Neuronal stem cell (in vitro differentiated cells): ENCODE measurements at places on chromosomes 7 and 10.

- no peak for DNase-seq
Measured at GRCh38 chr10:122056431-122057094, 67.6 kb downstream of the TACC2 start.

GRCh38 chr10:22247636-22248035 lies 29.8 kb upstream of the EBLN1 start:
- no peak for DNase-seq

- no peak for DNase-seq
Measured at GRCh38 chr10:97874332-97874731, 24.7 kb downstream of the GOLGA7B start.

DNA sequence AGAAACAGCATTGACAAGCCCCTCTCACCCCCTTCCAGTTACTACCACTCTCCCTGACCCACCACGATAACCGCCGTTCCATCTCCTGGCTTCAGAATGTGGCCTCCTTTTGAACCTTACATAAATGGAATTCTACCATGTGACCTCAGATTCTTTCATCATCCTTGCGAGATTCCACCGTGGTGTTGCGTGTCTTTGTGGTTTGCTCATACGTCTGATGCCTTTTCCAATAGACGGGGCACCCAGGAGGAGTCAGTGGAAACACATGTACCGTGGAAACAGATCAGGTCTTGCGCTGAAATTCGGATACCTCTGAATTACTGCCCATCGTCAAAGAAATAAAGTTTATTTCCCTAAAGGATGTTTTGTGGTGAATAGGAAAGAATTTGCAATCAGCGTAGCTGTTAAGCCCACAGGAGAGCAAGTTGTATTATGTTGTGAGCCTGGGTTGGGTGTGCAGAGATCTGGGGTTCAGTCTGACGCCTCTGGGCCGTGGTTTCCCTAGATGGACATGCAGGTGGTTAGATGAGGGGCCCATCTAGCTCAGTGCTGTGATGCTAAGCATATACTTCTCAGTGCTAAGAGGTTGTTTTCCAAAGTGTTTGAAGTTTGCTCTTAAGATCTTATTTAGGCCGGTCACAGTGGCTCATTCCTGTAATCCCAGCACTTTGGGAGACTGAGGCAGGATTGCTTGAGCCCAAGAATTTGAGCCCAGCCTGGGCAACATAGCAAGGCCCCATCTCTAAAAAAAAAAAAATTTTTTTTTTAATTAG lies 29.1 kb downstream of the GTF2IRD1 start:
- no peak for DNase-seq

- no peak for DNase-seq
Measured at GRCh38 chr10:110493832-110494426, 3.8 kb upstream of the DUSP5 start.

DNA sequence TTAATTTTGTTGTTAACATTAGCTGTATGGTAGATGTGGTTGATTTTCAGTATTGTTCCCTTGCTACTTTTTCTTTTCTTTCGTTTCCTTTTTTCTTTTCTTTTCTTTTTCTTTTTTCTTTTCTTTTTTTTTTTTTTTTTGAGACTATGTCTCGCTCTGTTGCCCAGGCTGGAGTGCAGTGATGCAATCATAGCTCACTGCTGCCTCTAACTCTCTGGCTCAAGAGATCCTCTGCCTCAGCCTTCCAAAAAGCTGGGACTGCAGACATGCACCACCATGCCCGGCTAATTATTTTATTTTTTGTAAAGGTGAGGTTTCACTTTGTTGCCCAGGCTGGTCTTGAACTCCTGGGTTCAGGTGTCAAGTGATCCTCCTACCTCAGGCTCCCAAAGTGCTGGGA lies 14.4 kb downstream of the SLC26A3 start:
- DNase-seq, result no peak

DNA sequence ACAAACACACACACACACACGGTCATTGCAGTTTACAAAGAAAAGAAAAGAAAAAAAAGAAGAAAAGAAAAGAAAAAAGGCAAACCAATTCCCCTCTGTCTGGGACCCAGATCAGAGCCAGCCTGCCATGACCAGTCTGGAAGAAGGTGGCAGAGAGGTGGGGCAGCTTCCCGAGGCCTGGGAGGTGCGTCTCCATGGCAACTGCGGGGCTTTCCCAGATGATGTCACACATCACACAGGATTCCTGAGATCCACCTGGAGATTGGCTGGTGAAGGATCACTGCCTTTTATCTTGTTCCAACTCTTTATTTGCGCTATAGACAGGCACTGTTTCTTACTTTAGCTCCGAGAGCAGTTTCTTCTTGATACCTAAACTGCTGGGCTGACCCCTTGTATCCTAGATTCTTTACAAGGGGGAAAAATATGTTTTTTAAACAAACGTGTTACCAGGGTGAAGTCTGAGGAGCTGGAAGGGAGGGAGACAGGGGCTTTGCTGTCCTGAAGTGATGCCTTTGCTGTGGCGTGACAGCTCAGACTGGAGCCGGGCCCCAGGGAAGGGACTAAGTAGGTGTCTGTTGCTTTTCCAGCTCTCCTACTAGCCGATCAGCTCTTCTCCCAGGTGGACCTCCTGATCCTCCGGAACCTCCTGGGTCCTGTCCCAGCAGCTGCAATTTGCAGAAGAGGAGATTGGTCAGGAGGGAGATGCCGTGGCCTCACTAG lies 298.5 kb downstream of the KLF6 start:
- peak; percentile 62 for DNase-seq

- DNase-seq, result no peak
Measured at GRCh38 chr7:15446280-15446679, 115.5 kb downstream of the AGMO start.

DNA sequence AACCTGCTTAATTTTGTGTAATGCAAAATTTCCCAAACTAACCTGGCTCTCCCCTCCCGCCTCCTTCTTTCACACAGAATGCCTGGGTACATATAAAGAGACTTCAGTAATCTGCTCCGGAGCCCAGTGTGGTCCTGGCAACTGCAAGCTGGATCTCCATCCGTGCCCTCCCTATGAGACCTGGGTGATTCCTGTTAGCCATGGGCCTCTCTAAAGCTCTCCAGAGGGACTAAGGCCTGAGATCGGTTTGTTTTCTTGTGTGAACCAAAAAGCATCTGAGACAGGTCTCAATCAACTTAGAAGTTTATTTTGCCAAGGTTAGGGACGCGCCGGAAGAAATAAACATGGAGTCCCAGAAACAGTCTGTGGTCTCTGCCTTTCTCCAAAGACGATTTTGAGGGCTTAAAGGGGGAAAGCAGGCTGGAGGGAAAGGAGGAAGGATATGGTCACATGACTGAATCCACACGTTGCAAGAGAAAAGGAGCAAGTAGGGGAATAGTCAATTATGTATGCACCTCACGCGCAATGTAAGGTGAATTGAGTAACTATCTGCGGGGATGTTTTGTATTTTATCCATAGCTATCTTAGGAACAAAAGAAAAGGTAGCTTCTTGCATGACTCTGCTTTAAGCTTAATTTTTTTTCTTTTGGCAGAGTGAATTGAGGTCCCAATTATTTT lies 46.2 kb upstream of the CCDC3 start:
- no peak for DNase-seq

DNA sequence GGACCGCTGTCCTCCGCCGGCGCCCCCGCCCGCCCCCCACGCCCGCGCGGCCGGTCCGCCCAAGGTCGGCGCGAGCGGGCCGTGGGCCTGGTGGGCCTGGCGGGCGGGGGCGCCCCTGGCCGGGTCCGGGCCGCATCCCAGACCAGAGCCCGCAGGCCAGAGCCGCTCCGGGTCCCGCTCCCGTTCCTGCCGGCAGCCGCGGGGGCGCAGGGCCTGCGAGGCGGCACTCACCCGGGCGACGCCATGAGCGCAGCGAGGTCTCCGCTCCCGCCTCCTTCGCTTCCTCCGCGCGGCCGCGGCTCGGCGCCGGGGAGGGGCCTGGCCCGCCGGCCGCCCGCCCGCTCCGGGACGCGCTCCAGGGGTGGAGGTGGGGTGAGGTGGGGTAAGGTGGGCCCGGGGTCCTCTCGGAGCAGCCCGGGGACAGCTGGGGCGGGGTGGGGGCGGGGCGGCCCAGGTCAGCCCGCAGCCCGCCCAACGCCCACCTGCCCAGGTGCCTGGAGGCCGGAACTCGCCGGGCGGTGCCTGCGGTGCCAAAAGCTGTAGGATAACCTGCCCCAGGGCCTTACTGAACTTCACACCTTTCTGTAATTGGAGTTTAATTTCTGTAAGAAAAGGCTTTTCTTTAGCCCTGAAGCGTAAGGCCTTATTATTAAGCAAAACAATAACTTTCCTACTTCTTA lies at the start of gene URGCP:
Gene URGCP, minus strand, starts transcription at position 266 of the 680 bp plus-strand sequence. Its CDS starts 21 bp downstream, at position 245.
- DNase-seq, result no peak

- no peak for DNase-seq
Measured at GRCh38 chr7:54705436-54705835, 53.6 kb downstream of the SEC61G start.

DNA sequence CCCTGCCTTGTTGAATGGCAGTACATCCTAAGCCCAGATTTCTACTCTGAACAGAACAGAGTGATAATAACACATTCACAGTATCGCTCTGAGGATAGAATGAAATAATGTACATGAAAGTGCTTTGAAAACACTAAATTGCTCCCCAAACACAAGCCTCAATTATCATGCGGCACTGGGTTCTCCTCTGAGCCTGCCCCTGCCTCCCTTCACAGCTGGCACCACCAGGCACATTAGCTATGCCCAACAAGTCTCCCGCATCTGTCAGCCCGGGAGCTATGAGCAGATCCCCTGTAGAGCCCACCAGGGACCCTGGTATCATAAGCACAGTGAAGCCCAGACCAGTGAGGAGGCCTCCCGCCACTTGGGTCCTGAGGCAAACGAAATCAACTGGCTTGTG lies 405.5 kb downstream of the GRID1 start:
- no peak for DNase-seq

GRCh38 chr10:34768261-34768971 lies 46.7 kb downstream of the PARD3 start:
- DNase-seq, result no peak

- DNase-seq, result no peak
Measured at GRCh38 chr7:33516568-33516967, 387.2 kb downstream of the BBS9 start.

DNA sequence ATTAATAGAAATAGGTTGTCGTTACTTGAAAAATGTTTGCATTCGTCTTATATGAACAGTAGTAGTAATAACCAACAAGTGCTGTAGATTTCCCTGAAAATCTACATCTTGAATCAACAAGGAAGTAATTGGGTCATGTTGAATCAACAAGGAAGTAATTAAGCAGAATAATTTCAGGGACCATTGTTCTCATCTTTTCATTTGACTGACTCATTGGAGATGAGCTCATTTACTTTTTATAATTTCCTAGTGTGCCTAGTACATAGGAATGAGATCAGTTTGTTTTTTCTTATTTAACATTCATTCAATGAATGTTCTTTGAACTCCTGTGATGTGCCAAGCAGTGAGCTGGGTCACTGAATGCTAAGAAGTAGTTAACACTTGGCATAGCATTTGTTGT lies 8.2 kb downstream of the CLDN12 start:
- DNase-seq, result no peak

GRCh38 chr7:134212576-134213546 lies 85.7 kb downstream of the LRGUK start:
- DNase-seq, result no peak

DNA sequence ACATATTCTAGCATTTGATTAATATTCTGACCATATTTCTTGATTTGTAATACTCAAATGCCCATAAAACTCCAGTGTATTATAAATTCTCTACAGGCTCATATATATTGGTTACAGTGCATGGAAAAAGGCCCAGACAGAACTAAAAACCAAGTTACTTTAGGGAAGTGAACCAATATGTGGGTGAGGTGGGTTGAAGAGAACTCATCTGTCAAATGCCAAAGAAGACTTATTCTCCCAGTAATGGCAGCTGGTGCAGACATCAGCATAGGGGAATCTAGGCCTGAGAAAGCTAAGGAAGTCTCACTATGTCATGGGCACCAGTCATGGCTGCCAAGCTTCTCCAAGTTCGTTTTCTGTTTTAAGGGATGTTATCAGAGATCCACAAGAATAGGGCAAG lies 30.6 kb downstream of the ZNF248 start:
- DNase-seq, result no peak

DNA sequence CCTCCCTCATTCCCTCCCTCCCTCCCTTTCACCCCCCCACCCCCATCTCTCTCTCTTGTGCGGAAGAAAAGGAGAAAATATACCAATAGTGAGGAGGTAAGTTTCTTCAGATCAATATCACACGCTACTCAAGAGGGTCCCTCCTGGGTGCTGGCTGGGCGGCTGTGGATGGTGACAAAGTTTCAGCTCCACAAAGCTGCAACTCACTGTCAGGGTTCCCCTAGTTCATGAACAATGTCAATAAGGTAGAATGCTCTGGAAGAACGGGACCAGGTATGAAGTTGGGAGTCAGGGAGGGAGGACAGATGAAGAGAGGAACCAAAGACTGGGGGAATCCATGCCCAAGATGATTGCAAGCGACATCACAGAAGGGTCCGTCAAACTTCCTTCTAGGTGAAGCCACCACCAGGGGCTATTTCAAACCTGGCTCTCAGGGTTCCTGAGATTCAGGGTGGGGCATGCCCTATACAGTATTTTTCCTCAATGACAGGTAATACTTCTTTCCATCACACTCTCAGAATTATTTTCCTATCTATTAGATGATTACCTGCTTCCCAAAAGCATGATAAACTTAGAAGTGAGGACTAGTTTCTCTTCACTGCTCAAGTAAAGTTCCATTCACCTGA lies 1.4 kb upstream of the PDE1C start:
- no peak for DNase-seq
